ENCODE measurements at places on chromosomes 4 and X. TPM values are rescaled to one million over a fixed set of nuclear protein-coding genes. Genes with fewer than 3 reads are reported as not detected.

Gene MAGEB10
- total RNA-seq = not detected

GRCh38 chrX:105315248-105315647, 94.8 kb upstream of the TEX13A start:
- H3K36me3 ChIP-seq = no peaks in the 10 kb centered on the region
- no peak overlapping the region for H3K27ac ChIP-seq
- H3K27me3 ChIP-seq = no peaks in the 10 kb centered on the region
- no peak overlapping the region for H3K4me3 ChIP-seq
- no peak for DNase-seq

DNA sequence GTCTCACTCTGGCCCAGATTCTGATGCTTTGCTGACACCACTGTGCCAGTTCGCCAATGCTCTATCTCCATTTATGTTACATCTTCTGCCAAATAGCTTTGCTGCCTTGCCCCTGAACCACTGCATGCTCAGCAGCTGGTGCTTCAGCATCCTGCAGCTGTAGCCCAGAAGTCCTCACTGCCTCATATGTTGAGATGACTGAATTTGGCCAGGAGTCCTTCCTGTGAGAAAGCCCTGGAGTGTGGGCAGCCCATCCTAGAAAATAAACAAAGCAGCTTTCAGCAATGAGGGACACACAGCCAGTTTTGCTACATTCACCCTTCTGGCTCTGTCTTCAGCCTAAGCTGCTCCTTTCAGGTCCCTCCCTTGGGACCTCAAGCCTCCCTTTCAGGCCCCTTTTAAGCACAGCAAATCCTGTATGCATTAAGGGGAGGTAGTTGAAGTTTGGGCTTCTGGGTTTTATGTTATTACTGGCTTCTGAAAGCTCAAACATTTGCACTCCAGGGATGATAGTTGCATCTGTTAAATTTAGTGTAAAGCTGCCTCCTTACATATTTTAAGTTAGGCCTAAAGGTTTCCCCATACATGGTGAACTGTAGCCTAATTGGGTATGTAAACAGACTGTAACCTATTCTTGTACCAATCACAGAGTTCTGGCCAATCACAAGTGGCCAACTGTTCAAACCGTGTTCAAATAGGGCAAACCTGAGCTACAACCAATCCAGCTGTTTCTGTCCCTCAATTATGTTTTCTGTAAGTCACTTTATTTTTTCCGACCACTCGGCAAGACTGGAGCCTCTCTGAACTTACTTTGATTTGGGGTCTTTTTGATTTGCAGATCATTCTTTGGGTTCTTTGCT, 2.1 kb upstream of the TMEM165 start:
- no peaks in the 10 kb centered on the region for H3K36me3 ChIP-seq
- DNase-seq = no peak
- H3K27ac ChIP-seq = no peak overlapping the region
- H3K27me3 ChIP-seq = no peaks in the 10 kb centered on the region

DNA sequence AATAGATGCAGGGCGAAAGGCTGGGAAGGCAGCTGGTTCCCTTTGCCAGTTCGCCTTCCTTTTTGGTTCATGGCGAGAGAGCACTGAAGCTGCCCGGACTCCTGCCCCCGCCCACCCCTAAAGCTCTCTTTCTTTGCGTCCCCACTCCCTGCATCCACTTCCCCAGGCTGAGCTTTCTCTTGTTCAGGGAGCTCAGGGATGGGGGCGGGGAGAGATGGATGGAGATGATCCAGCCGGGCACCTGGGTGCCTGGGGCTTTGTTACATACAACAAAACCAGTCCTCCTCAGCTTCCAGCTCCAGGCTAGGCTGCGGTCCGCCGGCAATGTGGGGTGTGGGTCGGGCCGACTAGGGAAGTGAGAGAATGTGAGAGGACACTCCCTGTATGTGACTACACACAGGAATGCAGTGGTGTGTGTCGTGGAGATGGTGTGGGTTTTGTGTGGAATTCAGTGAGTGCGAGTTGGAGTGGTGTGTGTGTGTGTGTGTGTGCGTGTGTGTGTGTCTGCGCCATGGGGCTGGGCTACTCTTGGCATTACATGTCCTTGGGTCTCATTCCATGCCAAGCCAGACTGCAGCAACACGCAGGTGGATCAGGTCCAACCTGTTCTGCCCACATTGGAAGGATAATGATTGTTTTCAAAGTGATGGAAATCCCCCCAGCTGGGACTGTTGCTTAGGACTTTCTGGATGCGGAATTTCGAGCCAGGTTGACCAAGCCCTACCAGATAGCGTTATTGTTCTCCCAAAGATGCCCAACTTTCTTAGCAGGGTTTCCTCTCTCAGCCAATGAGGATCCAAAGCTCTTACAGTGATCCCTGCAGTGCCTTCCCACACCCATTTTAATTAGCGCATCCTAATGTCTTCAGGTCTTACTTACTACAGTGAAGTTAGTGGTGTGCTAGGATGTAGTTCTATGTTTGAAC, 149.4 kb upstream of the CHRDL1 start:
- H3K27ac ChIP-seq = no peak overlapping the region
- no peaks in the 10 kb centered on the region for H3K36me3 ChIP-seq
- no peaks in the 10 kb centered on the region for H3K4me1 ChIP-seq
- H3K27me3 ChIP-seq = no peaks in the 10 kb centered on the region

Gene UGT2B11
- total RNA-seq = not detected

DNA sequence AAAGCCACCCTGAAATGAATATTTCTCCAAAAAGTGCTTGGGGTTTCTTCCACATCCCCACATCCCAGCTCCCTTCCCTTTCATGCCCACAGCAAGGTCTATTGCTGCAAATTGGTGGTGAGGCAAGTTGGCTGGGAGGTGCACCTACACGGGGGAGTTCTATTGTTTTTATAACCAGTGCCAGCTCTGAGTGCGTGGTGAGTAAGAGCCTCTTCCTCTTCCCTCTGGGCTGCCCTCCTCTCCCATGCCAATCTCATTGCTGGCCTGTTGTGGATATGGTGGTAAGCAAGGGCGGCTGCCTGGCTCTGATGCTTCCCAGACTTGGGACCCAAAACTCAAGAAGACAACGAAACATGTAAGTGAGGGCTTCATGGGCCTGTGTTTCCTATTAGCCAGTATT, 204.3 kb downstream of the SHROOM3 start:
- H3K4me1 ChIP-seq = peaks cover 24% of the 10 kb centered on the region
- DNase-seq = no peak
- no peaks in the 10 kb centered on the region for H3K36me3 ChIP-seq
- H3K4me3 ChIP-seq = peak overlapping the region; percentile 30
- H3K27me3 ChIP-seq = no peaks in the 10 kb centered on the region
- peak overlapping the region; percentile 80 for H3K27ac ChIP-seq

DNA sequence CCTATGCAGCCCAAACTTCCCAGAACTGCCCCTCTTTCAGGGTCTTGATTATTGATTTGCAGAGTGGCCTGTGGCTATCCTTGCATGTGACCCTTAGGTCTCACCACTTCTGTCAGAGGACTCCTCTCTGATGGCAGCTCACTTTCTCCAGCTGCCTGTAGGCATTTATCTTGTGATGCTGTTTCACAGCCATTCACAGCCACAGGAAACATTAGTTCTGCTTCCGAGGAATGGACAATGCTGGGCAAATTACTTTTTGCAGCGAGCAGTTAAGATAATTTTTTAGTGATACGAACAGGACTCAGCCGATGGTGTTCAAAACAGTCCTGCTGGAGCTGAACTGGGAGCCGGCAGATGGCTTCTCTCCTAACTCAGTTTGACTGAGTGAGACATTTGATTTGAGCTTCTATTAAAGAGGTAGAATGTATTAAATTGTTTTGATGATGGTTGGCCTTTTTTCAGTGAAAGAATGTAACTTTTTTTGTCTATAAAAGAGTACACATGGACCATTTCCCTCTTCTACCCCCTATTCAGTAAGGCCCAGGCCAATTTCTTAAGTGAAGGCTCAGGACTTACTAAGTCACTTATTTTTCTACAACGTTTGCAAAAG, 58.4 kb upstream of the TMEM150C start:
- H3K36me3 ChIP-seq = no peaks in the 10 kb centered on the region
- no peak overlapping the region for H3K4me3 ChIP-seq
- no peak for DNase-seq
- H3K27me3 ChIP-seq = no peaks in the 10 kb centered on the region
- H3K27ac ChIP-seq = no peak overlapping the region

DNA sequence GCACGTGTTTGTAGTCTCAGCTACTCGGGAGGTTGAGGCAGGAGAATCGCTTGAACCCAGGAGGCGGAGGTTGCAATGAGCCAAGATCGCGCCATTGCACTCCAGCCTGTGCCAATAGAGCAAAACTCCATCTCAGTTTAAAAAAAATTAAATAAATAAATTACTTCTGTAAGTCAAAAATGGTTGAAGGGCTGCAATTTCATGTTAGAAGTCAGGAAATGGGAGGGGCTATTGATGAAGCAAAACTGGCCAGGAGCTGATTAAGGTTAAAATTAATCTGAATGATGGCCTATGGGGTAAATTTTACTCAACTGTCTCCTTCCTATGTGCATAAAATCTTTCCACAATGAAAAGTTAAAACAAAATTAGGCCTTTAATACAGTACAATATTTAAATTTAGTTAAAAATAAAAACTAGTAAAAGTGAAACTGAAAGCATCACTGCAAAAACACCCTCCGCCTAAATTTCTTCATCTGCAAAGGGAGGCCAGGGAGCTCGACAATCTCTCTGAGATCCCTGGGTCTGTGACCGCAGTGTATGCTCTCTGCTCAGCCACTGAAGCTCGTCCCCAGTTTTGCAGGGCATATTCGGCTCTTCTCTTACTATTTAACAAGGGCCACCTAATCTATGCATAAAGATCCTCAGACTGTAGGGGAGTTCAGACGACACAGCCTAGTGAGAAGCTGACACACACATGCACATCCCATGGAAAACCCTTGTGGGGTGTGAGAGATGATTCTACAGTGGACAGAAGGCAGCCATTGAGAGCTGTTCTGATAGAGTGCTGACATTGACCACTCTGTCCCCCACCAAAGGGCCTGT, 57.2 kb downstream of the IRF2 start:
- peaks cover 18% of the 10 kb centered on the region for H3K36me3 ChIP-seq
- DNase-seq = no peak
- peak overlapping the region; percentile 54 for H3K27ac ChIP-seq

- H3K27me3 ChIP-seq = no peaks in the 10 kb centered on the region
- no peak overlapping the region for H3K4me3 ChIP-seq
- H3K27ac ChIP-seq = no peak overlapping the region
Measured at GRCh38 chrX:97126020-97126419, 242.3 kb downstream of the RPA4 start.

DNA sequence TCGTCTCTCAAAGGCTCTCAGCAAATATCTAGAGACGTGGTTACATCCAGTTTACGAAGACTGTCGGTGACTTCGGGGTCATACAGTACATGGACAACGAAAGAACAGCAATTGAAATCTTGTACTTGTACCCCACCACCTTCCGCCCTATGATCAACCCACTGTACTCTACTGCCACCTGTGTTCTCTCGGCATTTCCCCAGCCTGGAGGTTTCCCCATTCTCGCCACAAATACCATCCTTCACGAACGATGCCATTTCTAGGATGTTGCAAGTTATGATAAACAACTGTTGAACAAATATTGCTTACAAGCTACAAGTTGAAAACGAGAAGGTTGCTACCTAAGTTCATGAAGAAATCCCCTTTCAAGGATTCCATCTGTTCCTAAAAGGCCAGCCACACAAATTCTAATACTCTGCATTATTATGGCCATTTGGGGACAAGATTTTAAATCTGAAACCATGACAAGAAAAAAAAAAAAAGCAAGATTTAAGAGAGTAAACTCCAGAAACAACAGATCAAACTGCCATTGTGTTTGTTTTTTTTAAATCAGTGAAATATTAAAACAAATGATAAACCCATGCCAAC, 1.6 kb downstream of the APBB2 start:
- H3K27ac ChIP-seq = no peak overlapping the region
- H3K4me1 ChIP-seq = peaks cover 20% of the 10 kb centered on the region
- DNase-seq = no peak
- no peaks in the 10 kb centered on the region for H3K36me3 ChIP-seq

DNA sequence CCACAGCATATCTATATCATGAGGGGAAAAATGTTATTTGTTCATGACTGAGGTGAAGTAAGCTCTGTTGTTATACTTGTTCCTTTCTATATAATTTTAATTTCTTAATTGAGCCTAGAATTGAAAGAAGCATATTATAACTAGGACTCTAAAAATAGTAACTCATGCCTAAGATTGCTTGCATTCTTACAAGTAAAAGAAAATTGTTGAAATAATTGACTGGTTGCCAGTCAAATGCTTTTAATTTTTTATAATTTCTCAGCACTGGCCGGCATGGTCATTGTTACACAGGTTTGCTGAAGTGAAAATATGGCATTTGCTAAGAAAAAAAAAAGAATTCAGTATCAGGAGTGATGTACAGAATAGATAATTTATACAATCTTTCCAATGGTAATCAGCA, 104.8 kb downstream of the GASK1B start:
- H3K4me1 ChIP-seq = peaks cover 10% of the 10 kb centered on the region
- H3K4me3 ChIP-seq = no peak overlapping the region
- no peak overlapping the region for H3K27ac ChIP-seq
- H3K36me3 ChIP-seq = no peaks in the 10 kb centered on the region
- no peak for DNase-seq

- peak overlapping the region; percentile 71 for H3K27ac ChIP-seq
- H3K4me1 ChIP-seq = peaks cover 12% of the 10 kb centered on the region
- H3K27me3 ChIP-seq = no peaks in the 10 kb centered on the region
- H3K36me3 ChIP-seq = no peaks in the 10 kb centered on the region
- peak; percentile 68 for DNase-seq
- peak overlapping the region; percentile 56 for H3K4me3 ChIP-seq
Measured at GRCh38 chr4:122783301-122784215, 43.1 kb upstream of the FGF2 start.

DNA sequence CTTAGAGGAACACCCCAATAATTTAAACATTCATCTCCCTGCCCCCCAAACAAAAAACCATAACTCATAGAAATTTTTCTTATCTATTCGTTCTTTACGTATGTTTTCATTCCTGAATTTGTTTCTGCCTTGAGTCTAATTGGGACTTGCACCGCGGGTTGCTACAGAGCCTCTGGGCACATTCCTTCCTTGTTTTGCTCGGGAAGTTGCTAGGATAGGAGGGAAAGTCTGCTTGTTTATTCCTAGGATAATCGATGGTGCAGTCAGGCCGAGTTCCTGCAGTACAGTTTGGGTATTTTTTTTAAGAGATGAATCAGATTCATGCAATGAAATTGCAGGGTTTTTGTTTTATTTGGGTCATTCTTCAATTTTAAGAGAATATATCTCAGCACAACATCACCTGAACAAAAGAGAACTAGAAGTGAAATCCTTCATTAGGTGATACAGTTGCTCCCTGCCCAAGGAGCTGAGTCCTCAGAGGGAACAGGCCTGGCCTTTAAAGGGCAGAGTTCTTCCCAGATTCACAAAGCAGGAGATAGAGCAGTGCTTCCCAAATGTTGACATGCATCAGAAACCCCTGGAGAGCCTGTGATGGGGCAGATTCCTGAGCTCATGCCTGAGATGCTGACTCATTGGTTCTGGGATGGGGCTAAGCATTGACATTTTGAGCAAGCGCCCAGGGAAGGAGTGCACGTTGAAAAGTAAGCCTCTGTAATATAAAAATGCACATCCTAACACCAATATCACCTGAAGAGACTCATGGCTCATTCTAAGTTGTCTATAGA, 114.9 kb upstream of the FAM9B start:
- H3K4me3 ChIP-seq = no peak overlapping the region
- H3K27me3 ChIP-seq = no peaks in the 10 kb centered on the region
- H3K4me1 ChIP-seq = no peaks in the 10 kb centered on the region
